Stimulated activated CD8-positive, alpha-beta memory T cell treated with anti-CD3 and anti-CD28 coated beads, Interleukin-15, amount 100 ng/mL, for 4 hours (primary cell): ENCODE measurements at places on chromosomes 7 and 10.

DNA sequence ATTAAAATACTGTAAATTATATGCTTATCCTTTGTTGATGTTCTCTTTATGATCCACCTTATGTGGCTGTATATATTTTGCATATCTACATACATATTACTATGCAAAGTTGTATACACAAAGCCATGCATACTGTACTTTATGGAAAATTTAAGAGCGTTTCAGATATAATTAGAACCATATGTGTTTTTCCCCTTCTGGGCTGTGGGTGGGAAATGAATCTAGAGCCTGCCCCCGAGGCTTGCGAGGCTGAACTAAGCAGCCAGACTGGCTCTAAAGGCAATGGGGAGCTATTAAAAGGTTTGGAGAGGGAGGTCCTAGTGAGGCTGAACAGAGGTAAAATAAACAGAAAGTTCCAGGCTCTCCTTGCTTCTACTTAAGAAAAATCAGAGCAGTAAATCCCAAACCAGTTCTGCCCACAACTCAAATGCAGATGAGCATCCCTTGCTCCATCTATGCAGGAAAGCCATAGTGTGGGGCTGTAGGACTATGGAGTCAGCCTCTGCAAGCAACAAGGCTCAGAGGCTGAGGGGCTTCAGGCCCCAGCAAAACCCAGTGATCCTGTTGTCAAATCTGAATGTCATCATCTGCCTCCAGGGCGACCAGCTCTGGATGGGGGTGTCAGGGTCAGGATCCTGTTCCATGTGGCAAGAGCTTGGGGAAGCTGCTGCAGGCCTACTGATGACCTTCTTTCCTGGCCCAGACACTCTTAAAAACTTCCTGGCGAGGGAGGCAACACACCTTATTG is 14.1 kb upstream of the DDIT4 start:
- no peak for DNase-seq

- DNase-seq = no peak
These were observed 14.3 kb downstream of the ADAM22 start for GRCh38 chr7:87948371-87948770.

GRCh38 chr7:42023262-42023661 is 213.7 kb downstream of the GLI3 start:
- no peak for DNase-seq

GRCh38 chr7:139687980-139688632 is 89.7 kb downstream of the HIPK2 start:
- DNase-seq = no peak

- DNase-seq = no peak
These were observed 5.8 kb downstream of the CHAT start for GRCh38 chr10:49619613-49620012.

DNA sequence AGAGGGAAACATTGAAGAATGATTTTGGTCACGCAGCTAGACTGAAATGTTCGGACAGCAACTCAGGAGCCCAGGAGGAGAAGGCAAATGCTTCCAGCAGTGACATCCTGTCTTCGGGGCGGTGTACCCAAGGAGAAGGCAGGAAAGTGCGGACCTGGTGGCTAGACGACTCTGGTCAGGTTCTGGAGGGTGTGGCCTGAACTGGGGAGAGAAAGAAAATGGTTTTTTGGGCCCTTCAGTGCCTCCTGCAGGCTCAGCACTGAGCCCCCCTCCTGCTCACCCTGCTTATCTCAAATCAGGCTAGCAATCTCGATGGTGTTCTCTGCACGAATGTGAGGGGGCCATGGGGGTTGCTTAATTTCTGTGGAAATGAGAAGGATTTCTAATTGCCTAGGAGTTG is 26.7 kb upstream of the TARP start:
- DNase-seq = no peak

GRCh38 chr10:43217563-43218205 is 49.2 kb downstream of the RASGEF1A start:
- no peak for DNase-seq

DNA sequence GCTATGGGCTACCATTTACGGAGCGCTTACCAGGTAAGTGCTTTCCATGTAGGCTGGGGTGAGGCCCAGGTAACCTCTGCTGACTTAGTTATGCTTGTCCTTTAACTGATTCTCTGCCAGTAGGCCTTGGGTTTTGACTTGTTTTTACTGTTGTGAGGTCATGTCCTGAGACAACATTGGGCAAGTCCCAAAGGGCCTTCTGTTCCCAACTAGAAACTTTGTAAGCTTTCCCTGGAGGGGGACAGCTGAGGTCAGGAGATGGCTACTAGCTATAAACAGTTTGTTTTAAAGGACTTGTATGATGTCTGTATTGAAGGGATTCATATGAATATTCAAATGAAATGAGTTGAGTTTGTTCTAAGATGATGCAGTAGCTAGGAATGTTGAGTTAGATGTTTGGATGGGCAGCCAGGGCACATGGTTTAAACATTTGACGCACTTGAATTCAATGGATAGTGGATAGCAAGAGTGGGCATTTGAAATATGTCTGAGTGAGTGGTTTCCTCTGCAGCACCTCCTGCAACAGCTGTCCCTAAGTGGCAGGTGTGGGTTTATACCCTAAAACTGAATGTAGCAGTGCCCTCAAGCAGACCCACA is 10.0 kb upstream of the SGPL1 start:
- DNase-seq = no peak

- no peak for DNase-seq
These were observed 90.3 kb downstream of the MICALL2 start for GRCh38 chr7:1368682-1369571.

- DNase-seq = no peak
These were observed 657.9 kb downstream of the NXPH1 start for GRCh38 chr7:9091282-9091681.

- DNase-seq = no peak
These were observed 21.6 kb upstream of the ADAMTS14 start for GRCh38 chr10:70650718-70651117.

- no peak for DNase-seq
These were observed 164.3 kb downstream of the SUGCT start for GRCh38 chr7:40299097-40299496.

DNA sequence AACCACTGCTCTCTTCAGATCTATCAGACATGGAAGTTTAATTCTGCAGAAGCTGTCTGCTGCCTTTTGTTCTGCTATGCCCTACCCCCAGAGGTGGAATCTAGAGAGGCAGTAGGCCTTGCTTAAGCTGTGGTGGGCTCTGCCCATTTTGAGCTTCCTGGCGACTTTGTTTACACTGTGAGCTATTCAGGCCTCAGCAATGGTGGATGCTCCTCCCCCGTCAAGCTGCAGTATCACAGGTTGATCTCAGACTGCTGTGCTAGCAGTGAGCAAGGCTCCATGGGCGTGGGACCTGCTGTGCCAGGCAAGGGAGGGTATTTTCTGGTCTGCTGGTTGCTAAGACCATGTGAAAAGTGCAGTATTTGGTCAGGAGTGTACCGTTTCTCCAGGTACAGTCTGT is 45.1 kb upstream of the CDK14 start:
- DNase-seq = no peak

GRCh38 chr10:121753726-121754476 is 155.7 kb upstream of the FGFR2 start:
- DNase-seq = no peak

DNA sequence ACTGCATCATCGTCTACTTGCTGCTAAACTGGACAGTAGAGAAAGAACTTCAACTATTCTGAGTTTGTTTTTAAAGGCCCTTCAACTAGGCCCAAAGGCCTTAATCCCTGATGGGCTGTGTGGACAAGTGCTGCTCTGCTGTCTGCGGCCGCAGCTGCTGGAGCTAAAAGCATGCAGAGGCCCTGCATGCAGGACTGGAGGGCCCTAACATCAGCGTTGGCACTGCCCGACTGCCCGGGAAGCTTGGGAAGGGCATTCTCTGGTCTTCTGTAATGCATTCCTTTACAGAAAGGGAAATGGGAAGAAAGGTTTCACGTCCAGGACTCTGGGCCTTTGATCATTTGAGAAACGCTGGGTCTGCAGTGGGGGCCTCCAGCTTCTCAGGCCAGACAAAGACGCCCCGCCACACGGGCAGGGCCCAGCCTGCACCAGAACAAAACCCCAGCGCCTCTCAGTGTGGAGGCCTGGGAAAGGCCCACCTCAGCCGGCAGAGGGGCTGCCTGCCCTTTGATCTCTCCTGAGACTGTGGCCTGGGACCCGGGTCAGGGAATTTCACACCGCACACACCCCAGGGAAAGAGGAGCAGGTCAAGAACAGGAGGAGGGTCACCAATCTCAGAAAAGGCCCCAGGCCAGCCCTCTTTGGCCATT is 229.3 kb downstream of the DNAJB6 start:
- no peak for DNase-seq
